Stimulated activated CD4-positive, alpha-beta T cell treated with anti-CD3 and anti-CD28 coated beads, TNF-alpha, amount 100 ng/mL, for 1 hour (primary cell): ENCODE measurements at places on chromosomes 1 and 21.
A peak's percentile ranks its signal among the peaks of the same experiment; 100 is the strongest.

DNA sequence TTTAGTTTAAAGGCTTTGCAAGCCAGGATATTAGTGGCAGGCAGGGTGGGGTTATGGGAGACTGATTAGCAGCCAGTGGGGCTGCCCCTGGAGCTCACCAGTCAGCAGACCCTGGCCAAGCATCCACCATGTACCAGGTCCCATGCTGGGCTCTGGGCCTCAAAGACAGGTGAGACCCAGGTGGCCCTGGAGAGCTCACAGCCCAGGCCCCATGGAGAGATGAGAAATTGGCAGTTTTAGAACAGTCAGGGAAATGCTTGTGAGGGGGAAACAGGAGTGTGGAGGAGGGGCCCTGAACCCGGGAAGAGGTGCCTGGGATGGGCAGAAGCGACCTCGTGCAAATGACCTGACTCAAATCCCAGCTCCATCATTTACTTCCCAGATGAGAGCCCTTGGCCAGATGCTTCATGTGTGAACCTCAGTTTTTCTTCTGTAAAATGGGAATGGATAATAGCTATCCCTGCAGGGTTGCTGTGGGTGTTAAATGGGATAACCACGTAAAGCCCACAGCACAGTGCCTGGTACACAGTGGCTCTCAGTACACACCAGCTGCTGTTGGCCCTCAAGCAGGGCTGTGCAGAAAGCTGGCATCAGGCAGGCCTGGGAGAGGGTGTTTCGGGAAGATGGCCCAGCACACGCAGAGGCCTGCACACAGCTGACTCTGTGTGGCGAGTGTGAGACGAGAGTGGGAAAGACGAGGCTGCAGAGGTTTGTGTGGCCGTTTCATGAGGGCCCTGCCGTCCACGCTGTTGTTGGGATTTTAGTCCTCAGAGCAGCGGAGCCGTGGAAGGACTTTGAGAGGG is 518.5 kb downstream of the PTPRU start:
- no peak for DNase-seq

GRCh38 chr1:22712502-22713271 is 2.0 kb downstream of the EPHB2 start:
- no peak for DNase-seq

GRCh38 chr1:213366141-213366831 is 315.2 kb downstream of the RPS6KC1 start:
- no peak for DNase-seq

- no peak for DNase-seq
These were observed 2.3 kb upstream of the BACH1 start for GRCh38 chr21:29296446-29296845.

GRCh38 chr1:182652933-182653332 is 31.5 kb downstream of the RGS8 start:
- no peak for DNase-seq

DNA sequence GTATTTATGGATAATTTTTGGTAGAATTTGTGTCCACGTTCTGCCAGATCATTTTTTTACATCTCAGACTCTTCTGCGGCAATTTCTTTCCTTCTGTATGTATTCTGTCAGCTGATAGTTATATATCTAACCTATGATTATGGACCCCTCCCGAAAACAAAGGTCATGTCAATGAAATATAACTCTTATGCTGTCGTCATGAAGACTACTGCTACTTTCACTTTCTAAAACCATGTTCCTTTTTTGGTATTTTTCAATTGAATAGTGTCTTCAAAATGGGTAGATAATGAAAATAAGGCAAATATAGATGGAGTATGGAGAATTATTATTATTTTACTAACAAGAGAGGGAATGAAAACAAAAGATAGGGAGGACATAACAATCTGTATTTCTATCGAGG is 3.2 kb downstream of the ANGPTL1 start:
- no peak for DNase-seq

DNA sequence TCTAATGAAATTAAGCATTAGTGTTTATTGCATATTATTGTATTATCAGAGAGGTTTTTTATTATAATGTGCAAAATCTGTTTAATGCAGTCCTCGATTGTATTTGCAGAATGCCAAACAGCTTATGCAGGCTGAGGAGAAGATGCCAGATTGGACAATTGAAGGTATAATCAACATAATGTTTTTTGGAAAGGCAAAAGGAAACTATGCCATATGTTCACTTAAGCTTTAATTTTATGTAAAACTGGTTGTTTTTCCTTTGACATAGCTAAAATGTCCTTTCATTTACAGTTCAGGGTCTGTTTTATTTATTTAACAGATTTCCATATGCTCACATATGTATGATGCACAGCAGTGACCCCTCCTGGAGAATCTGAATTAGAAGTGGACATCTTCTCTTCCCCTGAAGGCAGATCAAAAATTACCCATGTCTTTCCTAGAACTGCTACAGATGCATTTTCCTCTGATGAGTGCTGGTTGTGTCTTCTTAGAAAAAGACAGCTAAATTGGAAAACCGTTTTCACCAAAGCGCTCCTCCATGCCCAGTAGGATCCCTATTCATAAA is 143.5 kb upstream of the USH2A start:
- no peak for DNase-seq

- no peak for DNase-seq
These were observed 2.0 kb downstream of the RCSD1 start for GRCh38 chr1:167631936-167632614.

GRCh38 chr1:204258213-204259115 is 44.7 kb upstream of the GOLT1A start:
- DNase-seq, result no peak

DNA sequence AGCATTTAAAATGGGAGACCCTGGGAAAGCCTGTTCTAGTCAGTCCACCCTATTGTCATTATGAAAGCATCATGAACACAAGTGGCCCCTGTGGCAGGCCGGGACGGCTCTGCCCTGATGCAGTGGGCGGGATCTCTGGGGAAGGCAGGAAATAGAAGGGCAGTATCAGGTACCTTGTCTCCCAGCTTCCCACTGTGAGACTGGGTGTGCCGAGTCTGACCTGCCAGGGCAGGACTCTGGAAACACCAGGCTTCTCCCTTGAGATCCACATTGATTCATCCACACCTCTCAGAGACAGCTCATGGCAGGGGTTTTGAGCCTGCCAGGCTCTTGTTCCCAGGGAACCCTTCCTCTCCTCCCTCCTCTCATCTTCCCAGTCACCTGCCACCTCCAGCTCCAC is 24.5 kb upstream of the GNPAT start:
- DNase-seq, result no peak

- no peak for DNase-seq
These were observed 245.9 kb downstream of the TNR start for GRCh38 chr1:175497501-175497900.

DNA sequence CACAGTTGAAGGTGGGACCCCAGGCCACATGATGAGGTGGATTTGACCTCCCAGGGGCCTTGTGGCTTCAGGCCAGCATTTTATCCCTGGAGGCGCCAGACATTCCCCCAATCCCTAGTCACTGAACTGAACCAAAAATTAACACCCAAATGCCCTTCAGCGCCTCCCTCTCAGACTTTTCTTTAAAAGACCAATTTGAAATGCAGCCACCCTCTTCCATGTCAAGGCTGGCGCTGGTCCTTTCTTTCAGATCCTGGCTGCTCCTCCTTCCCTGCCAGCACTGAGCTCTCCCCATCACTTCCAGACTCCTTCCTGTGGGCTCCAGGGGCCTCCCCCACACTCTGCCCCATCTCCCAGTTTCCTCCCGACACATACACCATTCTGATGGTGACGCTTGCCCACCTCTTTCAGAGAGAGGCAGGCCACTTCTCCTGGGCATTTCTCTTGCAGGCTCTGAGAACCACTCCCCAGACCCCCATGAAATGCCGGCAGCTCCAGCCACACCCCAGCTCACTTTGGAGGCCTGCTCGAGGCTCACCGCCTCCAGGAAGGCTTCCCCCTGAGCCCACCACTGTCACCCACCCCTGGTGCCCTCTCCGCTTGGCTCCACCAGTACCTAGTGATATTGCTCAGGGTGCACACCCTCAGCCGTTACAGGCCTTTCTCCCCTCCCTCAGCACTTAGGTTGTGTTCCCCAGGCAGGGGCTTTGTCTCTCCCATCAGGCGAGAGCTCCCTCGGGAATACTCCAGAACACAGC is 27.0 kb downstream of the NAV1 start:
- no peak for DNase-seq

DNA sequence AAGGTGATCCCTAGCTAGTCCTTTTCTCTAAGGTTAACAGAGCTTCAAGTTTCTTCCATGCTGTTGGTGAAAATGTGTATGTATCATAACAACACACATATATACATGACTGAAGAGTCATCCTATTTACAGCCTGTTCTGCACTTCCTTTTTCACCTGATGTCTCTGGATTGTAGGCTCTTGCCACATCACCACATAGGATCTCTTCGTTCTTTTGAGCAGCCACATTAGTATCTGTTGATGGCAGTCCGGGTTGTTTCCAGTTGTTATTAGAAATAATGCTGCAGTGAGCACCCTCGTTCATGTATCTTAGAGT is 19.7 kb downstream of the MRPL37 start:
- no peak for DNase-seq

DNA sequence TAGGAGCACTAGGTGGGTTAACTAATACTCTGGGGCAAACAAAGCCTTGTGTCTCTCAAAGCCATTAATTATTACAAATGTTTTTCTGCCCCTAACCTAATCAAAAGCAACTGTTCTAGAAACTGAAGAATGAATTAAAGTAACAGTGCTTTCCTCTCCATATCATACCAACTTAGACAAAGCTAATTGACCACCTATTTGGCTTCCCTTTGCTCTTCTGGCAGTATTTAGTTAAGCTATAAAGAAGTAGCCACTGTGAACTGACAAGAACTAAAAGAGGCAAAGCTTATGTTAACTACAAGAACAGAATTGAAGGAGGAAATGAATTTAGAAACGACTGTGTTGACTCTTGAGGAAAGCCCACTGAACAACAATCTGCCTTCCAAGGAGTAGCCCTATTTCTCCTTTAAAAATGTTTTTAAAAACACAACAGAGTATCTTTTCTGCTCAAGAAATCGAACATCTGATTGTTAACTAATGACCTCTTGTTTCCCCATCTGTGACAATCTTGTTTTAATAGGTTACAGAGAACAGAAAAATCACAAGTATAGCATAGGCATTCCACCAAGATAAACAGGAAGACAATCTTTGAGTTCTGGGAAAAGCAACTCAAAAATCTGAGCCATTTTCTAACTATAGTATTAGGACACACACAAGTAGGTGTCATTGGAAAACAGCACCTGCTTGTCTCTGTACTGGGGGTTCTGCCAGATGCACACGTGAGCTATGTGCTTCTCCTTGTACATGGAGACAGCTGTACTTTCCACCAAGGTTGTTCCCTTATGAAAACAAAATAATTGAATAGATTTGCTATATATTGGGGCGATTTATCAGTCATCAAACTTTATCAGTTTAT is 3.1 kb upstream of the EGLN1 start:
- no peak for DNase-seq

DNA sequence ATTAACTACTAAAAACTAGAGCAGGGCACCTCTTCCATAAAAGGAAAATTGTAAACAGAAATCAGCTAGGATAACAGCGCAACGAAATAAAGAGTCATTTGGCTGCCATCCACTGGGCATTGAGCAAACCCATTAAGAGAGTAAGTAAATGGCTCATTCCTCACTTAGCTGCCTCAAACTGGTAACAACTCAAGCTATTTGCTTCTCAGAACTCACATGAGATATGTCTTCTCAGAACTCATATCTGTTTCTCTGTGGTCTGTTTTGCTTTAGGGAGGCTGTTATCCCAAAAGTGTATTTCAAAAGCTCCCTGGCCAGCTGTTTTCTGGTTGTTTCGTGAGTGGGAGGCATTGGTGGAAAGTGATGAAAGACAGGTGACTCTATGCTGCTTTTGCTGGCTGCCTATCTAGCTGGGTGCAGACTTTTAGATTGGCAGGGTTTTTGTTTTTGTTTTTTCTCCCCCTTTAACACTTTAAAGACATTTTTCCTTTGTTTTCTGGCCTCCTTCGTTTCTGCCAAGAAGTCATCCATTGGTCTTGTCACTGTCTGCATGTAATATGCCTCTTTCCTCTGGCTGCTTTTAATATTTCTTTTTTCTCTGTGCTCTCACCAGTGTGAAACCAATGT is 269.2 kb upstream of the RGS18 start:
- no peak for DNase-seq

DNA sequence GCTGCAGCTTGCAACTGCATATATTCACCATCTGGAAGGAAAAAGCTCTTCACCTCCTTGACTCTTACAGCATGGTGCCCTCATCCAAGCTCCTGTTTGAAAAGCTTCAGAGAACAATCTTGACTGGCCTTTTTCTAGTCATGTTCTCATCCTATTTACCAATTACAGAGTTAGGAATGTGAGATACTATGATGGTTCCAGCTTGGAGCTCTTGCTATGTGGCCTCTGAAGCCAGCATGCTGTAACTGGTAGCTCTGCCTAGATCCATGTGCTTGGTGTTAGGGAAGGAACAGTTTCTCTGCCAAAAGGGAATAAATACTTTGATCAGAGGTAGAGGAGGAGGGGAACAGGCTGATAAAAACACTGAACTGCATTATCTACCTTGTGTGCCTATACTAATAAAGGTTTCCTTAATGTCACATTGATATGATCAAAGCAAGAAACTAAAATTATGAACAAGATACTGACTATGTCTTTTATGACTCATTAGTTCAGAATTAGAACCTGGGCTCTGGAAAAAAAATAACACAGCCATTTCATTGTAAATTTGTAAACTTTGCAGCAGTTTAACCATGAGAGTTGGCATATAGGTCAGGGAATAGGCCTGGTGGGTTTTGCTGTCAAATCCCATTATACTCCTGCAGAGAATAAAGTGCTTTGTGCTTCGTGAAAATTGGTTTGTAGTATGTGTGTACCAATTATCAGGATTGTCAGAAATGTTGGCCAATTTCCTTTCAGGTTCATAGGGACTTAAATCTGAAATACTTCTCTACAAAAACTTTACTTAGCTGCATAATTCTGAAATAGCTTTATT is 92.7 kb downstream of the LEPR start:
- no peak for DNase-seq

DNA sequence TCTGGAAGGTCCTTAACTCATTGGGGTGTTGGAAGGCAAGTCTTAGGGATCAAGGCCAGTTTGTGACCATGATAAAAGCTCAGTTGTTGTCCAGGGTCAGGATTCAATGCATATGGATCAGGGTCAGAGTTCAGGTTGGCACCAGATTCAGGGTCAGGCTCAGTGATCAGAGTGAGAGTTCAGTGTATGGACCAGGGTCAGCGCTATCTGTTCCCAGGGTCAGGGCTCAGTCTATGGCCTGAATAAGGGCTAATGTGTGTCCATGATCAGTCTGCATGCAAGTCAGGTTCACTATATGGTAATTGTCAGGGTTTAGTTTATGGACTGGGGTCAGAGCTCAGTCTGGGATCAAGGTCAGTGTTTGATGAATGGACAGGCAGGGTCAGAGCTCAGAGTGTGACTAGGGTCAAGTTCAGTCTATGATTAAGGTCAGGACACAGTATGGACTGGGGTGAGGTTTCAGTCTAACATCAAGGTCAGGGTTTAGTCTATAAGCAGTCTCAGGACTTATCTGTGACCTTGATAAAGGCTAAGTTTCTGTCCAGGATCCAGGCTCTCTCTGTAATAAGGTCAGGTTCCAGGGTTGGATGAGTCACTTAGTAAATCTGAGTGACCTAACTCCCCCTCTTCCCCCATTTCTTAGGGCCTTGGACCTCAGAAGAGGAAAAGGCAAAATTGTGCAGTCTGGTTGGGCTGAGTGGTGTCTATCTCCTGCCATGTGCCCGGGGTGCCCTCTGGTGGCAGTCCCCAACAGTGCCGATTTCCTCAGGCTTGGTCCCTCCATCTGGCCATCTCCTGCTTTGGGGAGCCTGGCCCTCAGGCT is 23.8 kb downstream of the KNCN start:
- DNase-seq, result peak; percentile 22
